ENCODE measurements at places on chromosomes 16 and 17.

GRCh38 chr16:27460663-27461482 is 58.9 kb downstream of the IL21R start:
- no peak for DNase-seq

GRCh38 chr16:4748682-4749411 is 14.5 kb downstream of the DNAAF8 start:
- no peak for DNase-seq

- no peak for DNase-seq
Observed at GRCh38 chr17:67575325-67575724, 142.4 kb upstream of the NOL11 start.

- DNase-seq = no peak
Observed at GRCh38 chr16:56493126-56493525, 26.7 kb downstream of the BBS2 start.

GRCh38 chr17:38871247-38872015 is 1.6 kb downstream of the LASP1 start:
- peak; percentile 50 for DNase-seq

- DNase-seq = no peak
Observed at GRCh38 chr16:11757671-11758545, 15.3 kb upstream of the TXNDC11 start.
